ENCODE measurements at places on chromosomes 4 and X.
A peak's percentile ranks its signal among the peaks of the same experiment; 100 is the strongest.

DNA sequence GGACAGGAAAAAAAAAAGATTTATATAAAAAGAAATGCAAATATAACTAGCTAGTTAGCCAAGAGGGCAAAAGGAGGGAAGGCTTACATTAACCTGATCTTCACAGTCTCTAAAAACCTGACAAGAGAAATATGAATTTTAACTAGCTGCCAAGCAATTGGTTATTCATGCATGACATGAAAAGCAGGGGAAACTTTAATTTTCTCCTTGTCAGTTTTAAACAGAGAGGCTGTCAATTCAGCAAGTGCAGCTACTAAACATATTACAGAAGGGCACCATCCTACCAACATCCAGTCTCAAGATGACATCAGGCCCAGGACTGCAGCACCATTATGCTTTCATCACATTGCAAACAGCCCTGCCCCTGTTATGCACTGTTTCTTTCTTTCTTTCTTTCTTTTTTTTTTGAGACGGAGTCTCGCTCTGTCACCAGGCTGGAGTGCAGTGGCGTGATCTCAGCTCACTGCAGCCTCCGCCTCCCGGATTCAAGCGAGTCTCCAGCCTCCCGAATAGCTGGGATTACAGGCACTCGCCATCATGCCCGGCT, 38.9 kb upstream of the CBR4 start:
- no peak for DNase-seq

DNA sequence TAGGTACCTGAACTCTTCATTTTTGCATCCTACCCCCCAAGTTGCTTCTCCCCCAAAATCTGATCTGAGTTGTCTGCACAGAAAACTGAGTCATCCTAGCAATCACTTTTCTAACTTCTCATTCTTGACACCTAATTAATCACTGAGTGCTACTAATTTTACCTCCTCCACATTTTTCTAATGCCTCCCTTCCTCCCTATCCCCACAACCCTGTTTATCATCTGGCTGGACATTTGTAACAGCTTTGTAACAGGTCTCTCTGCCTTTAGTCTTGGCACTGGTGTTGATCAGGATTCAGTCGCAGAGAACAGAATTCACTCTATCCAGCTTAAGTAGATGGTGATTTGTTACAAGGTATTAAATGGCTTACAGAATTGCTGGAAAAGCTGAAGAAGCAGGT, 303.9 kb upstream of the GATB start:
- no peak for DNase-seq

DNA sequence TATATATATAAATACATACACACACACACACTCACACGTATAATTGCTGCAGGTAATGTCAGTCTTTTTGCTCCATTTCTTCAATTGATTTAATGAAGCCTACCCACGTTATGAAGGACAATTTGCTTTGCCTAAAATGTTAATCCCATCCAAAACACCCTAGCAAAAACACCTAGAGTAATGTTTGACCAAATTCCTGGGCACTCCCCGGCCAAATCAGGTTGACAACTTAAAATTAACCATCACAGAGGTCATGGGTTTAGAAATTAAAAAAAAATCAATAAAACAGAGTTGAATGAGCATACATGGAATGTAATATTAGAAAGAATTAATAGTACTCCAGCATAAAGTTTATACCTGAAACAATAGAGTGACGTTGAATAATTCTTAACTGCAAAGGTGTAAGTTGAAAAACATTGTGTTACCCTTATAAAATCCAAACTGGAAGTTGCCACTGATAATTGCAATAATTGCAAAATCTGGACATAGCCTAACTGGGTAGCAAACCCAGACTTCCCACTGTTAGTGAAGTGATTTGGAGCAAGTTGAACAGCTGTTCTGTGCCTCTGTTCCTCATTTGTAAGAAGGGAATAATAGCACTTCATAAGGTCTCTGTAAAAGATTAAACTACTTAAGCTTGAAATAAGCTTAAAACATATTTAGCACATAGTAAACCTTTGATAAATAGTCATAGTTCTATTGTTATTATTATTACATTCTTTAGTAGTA, 2120.5 kb downstream of the PCDH7 start:
- no peak for DNase-seq

DNA sequence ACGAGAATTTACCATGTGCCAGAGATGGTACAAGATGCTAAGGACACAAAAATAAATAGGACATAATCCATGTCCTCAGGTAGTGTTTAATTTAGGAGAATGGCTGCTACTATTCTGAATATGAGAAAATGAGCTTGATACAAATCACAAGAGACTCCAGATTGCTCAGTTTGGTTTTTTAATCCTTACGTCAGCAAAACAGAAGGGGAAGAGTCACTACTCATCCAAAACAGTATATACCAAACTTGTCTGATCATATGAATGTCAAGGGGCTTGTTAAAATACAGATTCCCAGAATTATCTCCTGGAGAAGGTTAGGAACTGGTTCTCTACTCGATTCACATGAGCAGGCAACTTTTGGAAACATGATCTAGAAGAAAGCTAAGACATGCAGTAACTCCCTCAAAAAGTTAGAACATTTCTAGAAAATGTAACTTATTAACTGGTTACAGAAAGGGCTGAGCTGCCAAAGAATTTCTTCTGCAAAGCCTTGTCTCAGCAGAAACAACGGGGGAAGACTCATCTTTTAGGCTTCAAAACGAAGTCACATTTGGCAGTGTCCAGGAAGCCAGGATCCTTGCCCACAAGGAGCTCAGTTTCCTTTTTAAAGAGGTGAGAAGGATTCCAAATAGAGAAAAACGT, 3.4 kb downstream of the AIFM1 start:
- no peak for DNase-seq

GRCh38 chrX:136192839-136193414, 45.6 kb downstream of the FHL1 start:
- DNase-seq, result peak; percentile 51

GRCh38 chr4:183499801-183500200, 5.1 kb upstream of the ING2 start:
- DNase-seq, result no peak

DNA sequence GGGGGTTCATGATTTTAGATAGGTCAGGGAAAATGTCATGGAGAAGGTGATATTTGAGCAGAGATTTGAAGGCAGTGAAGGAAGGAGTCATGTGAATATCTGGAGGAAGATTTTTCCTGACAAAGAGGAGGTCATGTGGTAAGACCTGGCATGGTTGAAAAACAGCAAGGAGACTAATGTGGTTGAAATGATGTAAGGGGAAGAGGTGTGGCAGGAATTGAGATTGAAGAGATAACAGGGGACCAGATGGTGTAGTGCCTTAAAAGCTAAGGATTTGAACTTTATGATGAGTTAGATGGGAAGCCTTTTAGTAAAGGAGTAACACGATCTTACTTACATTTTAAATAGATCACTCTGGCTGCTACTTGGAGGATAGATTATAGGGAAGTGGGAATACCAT, 210.9 kb downstream of the RTL9 start:
- peak; percentile 27 for DNase-seq

- DNase-seq, result no peak
Measured at GRCh38 chr4:174859904-174860303, 30.9 kb upstream of the GLRA3 start.

- no peak for DNase-seq
Measured at GRCh38 chr4:80043541-80043940, 29.5 kb downstream of the ANTXR2 start.

- DNase-seq, result peak; percentile 71
Measured at GRCh38 chr4:78379991-78380729, 171.4 kb upstream of the ANXA3 start.

GRCh38 chrX:152898442-152898841, 575 bp downstream of the ZNF185 start:
- DNase-seq, result no peak

DNA sequence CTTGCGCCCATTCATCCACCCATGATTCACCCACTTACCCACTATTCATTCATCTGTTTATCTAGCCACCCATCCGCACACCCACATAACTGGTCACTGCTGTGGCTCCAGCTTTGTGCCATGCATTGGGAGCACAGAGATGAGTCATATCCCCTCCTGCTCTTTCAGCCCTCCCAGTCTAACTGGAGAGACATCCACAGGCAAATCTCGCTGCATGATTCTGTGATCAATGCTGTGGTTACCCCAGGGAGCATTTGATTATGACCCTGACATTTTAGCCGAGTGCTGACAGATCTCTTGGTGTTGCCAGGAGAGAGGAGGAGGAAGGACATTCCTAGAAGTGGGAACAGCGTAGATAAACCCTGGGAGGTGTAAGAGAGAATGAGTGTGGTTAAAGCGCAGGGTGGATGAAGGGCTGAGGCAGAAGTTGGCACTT, 10.4 kb upstream of the PORCN start:
- peak; percentile 64 for DNase-seq

GRCh38 chr4:83767067-83767466, 231.2 kb downstream of the GPAT3 start:
- no peak for DNase-seq

DNA sequence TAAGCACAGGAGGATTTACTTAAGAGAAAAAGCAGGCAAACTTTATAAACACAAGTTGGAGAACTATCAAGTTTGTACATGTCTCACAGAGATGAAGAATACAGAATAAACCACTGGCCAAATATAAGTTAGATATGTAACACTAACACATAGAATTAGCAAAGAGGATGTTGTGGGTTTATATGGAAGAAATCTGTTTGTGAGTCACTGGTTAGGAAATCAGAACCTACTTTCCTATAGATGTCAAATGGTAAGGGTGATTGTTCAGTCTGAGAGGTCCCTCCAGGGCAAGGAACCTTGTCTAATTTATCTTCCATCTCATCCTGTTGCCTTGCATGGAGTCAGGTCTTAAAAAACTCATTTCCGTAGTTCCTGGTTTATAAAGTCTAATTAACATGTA, 14.8 kb upstream of the ART3 start:
- DNase-seq, result no peak

- no peak for DNase-seq
Measured at GRCh38 chrX:111386615-111387233, 25.3 kb downstream of the DCX start.

DNA sequence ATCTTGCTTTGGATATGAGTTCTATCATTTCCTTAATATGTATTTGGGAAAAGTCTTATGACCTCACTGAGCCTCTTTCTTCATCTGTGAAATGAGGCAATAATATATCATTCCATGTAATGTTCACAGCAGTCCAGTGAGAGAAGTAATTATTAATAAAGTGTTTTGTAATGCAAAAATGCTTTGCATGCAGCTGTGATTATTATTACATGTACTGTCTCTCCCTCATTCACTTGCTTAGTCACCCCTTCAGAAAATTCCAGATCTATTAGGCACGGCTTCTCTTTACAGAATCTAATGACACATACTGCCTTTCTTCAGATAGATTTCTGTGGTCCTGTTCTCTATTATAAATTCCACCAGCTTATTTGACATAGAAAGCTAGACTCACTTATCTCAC, 53.5 kb upstream of the FGF13 start:
- peak; percentile 80 for DNase-seq

DNA sequence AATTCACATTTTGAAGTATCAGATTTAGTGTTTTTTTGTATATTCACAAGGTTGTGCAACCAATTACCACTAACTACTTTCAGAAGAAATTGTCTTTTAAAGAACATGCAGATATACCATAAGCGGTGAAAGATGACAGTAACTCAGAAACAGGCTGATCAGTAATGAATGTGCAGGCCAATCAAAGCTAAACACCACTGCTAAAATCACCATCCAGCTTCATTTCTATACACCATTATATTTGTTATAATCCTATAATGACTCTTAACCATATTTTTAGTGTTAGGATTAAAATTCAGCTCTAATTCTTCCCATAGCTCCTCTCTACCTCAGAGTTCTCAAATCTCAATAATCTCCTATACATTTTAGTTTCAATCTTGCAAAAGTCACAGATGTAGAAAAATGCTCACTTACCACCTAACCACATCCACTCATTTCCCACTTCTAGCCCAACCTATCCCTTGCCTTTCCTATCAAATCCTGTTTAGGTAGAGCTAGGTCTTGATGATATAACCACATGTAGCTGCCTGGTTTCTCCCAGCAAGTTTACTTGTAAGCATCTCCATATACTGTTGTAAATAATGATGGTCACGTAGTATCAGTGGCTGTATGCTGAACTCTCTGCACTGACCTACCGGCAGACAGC, 16.6 kb downstream of the COQ2 start:
- DNase-seq, result no peak

DNA sequence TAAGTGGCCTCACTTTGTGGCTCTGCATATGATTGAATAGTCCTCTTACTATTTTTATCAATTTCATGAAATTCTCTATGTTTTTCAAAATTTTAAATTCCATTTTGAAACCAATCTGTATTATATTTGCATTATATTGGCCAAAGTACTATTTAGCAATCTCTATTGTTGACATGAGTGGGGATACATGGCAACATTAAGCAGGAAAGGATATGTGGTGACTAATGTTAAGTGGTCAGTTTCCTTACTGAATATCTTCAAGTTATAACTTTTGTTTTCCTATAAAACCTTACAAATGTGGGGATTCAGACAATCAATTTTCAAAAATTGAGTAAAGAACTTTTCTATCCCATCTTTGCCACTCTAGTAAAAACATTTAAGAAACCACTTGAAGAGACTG, 10.2 kb downstream of the BBS7 start:
- DNase-seq, result no peak

DNA sequence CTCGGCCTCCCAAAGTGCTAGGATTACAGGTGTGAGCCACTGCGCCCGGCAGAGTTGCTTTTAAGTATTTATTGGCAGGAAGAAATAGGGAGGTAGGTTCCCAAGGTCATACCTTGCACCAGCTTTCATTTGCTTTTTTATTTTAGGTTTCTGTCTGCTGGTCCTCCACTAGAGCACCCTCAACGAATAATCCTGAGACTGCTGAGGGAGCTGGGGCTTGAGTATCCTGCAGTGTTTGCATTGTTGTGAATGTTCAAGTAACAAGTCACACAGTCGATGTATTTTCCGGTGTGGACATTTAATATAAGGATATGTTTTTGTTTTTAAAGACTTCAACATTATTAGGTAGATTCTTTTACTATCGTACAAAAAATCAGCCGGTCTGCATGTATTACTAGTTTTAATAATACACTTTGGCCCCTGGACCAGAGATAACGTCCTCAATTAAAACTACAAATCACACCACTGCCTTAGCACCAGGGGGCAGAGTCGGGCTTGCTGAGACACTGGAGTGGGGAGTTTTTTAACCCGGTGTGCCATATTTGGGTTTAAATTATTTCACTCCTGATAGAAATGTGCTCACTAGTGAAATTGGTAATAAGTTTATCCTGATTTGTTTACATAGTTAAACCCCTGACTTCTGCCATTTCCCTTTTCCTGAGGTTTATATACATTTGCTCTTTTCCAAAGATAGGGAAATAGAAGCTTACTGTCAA, 11.6 kb downstream of the SMIM20 start:
- DNase-seq, result peak; percentile 41

DNA sequence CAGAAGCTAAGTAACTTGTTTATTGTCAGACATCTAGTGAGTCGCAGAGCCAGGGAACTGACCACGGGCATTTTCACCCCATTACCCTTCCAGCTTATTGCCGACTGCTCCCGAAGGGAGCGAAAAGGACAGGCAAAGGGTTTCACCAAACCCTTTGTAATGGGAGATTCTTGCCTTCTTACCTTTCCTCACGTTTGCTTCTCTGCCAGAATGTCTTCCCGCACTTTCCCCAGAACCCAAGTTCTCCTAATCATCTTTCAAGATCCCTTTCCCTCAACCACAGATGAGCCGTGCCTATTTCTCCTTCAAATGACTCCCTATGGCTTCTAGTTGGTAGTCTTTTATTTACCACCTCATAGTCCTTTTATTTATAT, 520 bp upstream of the SRP72 start:
- no peak for DNase-seq

Data from AG10803 (cell line).